ENCODE measurements at places on chromosomes 6 and 20.
A peak's percentile ranks its signal among the peaks of the same experiment; 100 is the strongest.

DNA sequence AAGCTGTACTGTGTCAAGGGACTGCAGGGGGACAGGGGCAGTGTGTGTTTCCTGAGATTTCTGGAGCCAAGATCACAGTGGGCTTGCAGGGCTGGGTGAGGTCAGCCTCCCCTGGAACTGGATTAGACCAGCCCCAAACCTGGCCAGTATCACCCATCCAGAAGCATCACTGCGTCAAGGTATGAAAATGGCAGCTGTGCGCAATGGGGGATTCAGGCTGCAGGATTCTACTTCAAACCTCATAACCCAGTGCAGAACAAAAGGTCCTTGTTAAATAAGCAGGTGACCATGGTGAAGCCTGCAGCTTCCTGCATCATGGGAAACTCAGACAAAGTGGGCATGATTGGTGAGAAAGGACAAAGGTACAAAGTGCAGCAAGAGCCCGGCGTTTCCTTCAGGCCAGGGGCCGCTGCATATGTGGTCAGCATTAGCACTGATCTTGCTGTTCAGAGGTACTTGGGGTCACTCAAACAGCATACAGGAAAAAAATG is 33.4 kb downstream of the TRAF3IP2 start:
- DNase-seq = no peak

- no peak for DNase-seq
Observed at GRCh38 chr6:72620871-72621290, 983 bp upstream of the KCNQ5 start.

DNA sequence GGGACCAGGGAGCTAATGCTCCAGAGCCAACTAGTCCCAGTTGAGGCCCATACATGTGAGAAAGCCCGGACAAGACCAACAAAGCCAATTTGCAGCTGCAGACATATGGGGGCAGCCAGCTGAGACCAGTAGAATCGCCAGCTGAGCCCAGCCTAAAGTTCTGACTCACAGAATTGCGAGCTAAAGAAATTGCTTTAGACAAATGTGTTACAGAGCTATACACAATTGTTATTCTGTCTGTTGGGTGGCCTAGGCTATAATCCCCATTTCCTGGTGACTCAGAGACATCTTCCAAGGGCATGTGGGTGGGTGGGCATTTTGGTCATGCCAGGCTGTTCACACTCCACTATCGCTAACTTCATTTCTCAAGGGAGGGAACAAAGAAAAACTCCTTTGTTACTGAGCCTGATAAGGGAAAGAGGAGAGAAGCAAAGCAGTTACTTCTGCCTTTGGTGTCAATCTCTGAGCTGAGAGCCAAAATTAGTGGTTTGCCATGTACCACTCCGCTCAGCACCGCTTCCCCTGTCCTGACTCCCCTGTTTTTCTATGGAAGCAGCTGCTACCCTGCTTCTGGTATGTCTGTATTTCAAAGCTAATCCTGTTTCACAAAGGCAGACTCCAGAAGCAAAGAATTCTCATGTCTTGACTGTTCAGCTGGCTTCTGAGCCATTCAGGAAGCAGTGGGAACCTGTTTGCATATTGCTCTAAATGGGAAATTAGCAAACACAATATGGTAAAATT is 26.1 kb downstream of the SCP2D1 start:
- no peak for DNase-seq

- DNase-seq = no peak
Observed at GRCh38 chr20:61024390-61024789, 227.7 kb upstream of the CDH4 start.

DNA sequence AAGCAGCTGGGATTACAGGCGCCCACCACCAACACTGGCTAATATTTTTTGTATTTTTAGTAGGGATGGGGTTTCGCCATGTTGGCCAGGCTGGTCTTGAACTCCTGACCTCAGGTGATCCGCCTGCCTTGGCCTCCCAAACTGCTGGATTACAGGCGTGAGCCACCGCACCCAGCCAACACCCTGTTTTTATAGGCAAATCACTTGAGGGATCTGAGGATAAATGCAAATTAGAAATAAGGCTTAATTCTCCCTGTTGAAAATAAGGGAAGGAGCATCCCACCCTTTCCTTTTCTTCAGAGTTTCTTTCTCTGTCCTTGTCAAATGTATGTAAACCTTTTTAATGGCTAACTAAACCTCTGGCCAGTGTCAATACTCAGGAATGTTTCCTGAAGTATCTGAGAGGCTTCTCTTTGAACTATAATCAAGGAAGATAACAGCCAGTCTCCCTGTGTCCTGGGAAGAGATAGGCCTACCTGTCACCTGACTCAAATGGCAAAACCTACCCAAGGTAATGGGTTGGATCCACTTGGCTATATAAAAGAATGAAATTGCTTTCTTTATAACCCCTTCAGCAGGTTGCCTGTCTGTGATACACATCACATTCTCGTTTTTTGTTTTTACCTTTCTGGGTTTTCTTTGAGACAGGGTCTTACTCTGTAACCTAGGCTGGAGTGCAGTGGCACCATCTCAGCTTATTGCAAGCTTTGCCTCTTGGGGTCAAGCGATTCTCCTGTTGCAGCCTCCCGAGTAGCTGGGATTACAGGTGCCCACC is 64.5 kb upstream of the TNFAIP3 start:
- DNase-seq = no peak

DNA sequence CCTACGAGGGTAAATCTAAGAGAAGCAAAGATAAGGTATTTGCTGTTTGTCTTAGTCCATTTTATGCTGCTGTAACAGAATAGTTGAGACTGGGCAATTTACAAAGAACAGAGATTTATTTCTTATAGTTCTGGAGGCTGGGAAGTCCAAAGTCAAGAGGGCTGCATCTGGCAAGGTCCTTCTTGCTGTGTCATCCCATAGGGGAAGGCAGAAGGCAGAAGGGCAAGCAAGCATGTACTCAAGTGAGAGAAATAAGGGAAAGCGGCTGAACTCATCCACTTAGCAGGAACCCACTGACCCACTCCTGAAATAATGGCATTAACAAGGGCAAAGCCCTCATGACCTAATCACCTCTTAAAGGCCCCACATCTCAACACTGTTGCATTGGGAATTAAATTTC is 102.7 kb downstream of the AGPAT4 start:
- no peak for DNase-seq

GRCh38 chr20:49216991-49217578 is 2.1 kb upstream of the DDX27 start:
- peak; percentile 91 for DNase-seq

GRCh38 chr20:22471156-22471836 is 113.1 kb downstream of the FOXA2 start:
- no peak for DNase-seq

DNA sequence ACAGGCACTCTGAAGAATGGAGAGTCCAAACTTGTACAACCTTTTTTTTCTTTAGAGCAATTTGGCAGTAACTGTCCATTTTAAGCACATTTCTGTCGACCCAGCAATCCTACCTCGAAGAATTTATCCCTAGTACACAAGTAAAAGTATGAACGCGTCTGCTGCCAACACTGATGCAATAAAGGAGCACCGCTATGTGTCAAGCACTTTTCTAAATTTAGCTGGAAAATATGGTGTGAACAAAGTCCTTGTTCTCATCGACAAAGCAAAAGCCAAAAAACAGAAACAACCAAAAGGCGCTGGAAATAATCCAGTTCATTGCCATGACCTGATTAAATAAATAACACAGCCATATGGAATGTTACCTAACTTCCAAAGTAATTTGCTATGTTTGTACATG is 1.1 kb downstream of the DPM1 start:
- no peak for DNase-seq

DNA sequence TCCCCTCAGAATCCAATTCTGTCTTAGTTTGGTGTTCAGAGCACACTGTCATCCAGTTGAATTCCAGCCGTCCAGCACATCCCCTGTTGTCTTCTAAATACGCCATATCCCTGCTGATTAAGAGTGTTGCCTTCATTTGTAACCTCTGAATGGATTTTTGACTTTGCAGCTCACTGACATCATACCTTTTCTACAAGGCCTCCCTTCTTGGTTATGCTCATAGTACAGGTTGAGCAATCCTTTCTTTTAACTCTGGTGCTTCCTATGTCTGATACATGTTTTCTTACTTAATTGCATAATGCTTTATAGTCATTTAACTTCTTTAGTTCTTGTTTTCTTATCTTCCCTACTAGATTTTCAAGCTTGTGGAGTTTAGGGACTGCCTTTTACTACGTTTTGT is 36.4 kb downstream of the XRN2 start:
- DNase-seq = no peak

DNA sequence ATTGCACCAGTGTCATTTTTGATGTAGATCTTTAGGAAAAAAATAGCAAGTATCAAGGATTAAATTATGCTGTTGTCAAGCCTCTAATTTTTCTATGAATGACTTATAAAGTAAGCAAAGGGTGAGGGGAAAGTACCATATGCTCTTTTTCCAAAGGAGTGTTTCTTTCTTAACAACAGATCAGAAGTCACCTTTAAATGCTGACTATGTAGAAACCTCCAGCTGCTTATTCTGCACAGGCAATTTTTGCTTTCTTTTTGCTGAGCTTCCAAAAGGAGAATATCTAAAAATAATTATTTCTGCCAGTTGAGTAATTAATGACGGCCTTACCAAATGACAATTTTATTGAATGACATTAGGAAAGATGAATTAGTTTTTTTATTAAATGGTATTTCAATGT is 390.6 kb upstream of the MANEA start:
- DNase-seq = no peak

DNA sequence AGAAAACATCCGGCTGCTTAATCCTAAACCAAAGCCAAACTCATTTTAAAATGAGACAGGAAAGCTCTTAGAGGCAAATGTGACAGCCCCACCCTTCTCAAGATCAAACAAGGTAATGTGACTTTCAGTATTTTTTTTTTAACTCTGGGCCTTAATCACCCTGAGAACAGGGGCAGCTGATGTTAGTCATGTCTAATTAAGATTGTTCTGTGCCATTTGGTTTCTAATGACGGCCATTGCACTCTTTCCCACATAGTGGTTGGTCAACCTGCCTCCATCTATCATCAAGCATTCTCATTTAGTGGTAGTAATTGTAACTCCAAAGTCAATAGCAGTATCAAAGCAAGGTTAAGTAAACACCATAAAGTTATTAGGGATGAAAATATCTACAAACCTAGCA is 191.6 kb upstream of the EXOC2 start:
- DNase-seq = no peak

DNA sequence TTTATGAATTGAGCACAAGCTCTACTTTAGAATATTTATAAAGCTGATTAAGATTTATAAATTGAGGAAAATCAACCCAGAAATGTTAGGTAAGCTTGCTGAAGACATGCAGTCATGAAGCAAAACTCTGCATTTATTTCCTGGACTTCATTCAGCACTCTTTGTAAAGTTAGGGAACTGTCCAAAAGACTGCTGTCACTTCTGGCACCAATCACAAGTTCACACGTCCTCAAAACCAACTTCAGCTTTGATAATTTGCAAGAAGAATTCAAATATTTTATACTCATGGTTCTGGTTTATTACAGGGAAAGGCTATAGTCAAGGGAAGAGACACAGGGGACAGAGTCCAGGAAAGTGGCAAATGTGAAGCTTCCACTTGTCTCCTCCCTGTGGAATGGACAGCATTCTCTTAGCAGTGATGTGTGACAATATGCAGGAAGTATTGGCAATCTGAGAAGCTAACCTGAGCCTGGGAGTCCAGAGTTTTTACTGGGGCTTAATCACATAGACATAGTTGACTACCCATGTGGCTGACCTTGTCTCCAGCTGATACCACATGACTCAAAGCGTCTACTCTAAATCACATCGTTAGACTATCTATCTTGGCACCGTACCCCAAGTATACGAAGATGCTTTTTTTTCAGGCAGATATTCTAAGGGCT is 85.4 kb downstream of the PPP1R14C start:
- no peak for DNase-seq

GRCh38 chr20:32626859-32627636 is 41.9 kb upstream of the NOL4L start:
- no peak for DNase-seq

- peak; percentile 46 for DNase-seq
Observed at GRCh38 chr6:44216677-44217331, at the start of gene MYMX. Gene MYMX (plus strand): TSS chr6:44216926. CDS start chr6:44217472, 546 bp downstream.

GRCh38 chr6:156988276-156989158 is 211.3 kb downstream of the ARID1B start:
- no peak for DNase-seq

GRCh38 chr6:900716-901605 is 208.0 kb upstream of the EXOC2 start:
- DNase-seq = no peak

DNA sequence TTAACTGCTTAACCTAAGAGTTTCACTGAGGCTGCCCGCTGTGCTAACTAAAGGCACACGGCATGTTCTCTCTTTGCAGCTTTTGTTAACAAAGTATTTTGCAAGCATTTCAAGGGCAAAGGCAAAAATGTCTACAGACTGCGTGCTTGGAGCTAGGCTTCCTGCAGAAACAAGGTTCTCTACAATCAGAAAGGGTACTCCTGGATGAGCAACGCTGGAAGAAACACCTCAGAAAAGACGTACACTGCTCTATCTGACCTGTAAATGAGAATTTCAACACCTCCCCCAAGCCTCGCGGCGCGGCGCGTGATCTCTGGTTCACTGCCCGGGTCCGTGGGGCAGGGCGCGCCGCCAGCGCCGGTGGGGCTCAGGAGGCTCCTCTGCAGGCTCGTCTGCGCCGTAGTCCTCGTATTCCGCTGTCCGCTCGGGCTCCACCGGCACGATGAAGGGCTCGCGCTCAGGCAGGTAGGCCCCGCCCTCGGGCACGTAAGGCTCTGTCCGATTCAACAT is 120.9 kb downstream of the COL12A1 start:
- no peak for DNase-seq

DNA sequence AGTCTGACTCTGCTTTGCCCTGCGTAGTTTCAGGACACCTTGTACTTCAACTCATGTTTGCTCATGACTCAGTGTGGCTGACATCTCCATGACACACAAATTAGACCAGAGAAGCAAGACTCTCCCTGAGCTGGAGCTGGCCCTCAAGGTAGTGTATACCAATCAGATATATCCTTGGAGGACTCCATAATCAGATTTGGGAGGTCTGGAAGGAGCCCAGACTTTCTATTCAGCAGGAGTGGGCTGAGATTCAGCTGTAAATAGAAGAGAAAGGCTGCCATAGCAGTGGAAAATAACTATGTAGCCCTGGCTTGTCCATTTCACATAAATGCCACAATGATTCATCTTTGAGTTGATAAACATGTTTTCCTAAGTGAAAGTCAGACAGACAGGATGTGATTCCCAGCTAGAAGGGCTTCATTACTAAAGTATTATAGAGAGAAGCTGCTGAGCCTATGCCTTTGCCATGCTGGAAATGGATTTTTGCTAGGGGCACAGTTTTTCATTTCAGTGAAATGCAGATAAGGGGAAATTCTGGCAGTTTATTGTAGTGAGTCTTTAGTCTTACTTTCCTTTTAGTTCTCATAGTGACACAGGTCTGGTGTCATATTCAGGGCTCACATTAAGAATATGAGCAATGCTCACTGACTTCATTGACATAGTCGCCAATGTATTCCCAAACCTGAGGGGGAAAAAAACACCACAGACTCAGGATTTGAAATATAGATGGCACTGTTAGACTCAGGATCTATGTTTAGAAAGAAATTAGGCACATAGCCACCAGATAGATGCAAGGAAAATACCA is 95.3 kb downstream of the CLVS2 start:
- DNase-seq = no peak

GRCh38 chr20:44533928-44534327 is 12.1 kb upstream of the SERINC3 start:
- no peak for DNase-seq

GRCh38 chr20:1997483-1998192 is 3.8 kb upstream of the PDYN start:
- DNase-seq = no peak
